ENCODE measurements at places on chromosomes 16 and 17.

DNA sequence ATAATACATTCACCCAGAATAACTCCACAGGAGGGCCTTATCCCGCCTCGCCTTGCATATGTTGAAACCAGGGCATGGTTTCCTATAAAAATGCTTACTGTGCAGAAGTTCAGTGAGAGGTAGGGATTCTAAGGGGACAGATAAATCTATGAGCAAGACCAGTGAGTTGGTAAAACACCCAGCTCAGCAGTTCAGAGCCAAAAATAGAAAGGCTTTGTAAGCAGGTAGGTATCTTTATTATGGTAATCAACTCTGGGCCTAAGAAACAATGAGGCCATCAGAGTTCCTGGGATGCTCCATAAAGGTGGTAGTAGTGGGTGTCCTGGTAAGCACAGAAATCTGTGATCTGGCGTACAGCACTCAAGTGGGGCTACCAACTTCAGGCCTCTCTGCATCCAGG, 549.4 kb upstream of the CDH5 start:
- no peak for DNase-seq

- no peak for DNase-seq
Measured at GRCh38 chr16:81231014-81231413, 7.5 kb upstream of the BCO1 start.

- no peak for DNase-seq
Measured at GRCh38 chr17:71380535-71380934, 740.3 kb upstream of the SOX9 start.

DNA sequence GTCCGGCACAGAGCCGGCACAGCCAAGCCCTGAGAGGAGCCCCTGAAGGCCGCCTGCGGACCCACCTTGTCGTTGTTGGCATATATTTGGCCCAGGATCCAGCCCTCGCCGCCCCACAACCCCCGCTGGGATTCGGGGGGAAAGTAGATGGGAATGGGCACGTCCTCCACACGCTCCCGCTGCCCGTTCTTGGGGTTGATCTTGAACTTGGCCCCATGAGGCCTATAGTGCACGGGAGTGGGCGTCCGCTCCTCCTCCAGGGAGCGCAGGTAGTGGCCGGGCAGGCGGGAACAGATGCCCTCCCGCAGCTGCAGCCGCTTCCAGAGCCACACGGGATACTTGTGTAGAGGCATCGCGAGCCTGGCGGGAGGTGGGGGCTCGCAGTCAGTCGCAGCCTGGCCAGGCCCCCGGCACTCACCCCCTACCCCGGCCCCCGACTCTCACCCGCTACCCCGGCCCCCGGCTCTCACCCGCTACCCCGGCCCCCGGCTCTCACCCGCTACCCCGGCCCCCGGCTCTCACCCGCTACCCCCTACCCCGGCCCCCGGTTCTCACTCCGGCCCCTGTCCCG, 387 bp downstream of the MRPL28 start:
- DNase-seq = no peak

DNA sequence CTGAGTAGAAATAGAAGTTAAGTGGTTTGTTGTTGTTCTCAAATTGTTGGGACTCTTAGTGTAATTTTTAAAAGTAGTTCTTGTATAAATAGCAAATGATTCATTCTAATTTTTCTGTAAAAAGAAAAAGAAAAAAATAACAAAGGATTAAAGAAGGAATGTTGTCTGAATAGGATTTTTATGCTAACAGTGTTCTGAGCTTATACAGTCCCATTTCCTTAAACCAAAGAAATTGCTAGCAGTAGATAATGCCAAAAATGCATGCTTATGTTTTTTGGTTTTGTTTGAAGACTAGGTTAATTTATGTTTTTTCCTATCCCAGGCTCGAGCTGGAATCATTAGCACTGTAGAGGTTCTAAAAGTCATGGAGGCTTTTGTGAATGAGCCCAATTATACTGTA, 44.7 kb upstream of the KPNB1 start:
- DNase-seq = no peak

DNA sequence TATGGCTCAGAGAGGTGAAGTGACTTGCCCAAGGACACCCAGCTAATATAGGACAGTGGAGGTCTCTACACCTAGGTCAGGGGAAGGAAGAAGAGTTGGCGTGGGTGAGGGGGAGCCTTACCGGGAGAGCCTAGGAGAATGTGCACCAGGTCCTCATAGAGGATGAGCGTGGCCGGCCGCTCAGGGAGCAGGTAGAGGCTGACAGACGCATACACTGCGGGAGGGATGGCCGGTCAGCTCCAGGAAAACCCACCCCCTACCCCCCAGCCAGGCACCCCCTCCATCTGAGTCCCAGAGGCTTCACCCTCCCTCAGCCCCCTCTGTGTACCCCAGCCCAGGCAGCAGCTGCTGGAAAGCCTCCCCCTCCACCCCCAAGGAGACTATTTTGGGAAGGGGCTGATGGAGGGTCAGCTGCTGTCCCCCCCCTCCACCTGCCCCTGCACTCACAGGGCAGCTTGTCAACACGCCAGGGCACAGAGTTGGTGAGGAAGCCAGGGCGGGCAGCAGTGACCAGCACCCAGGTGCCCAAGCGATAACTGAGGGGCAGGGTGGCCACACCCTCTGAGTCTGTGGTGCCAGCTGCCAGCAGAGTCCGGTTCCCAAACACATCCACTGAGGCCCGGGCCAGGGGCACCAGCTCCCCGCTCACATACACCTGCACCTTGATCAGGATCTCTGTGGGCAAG, 4.1 kb downstream of the FAM171A2 start:
- DNase-seq = no peak

- no peak for DNase-seq
Measured at GRCh38 chr17:19022128-19022527, 17.6 kb upstream of the FAM83G start.
